Cerebellar cortex (tissue), 1 donor: ENCODE measurements at places on chromosomes 4 and X.

- no peak for DNase-seq
These were observed 15.6 kb upstream of the TMEM131L start for GRCh38 chr4:153450544-153450917.

- DNase-seq: no peak
These were observed 35.9 kb upstream of the GUCY1B1 start for GRCh38 chr4:155722816-155723499.

DNA sequence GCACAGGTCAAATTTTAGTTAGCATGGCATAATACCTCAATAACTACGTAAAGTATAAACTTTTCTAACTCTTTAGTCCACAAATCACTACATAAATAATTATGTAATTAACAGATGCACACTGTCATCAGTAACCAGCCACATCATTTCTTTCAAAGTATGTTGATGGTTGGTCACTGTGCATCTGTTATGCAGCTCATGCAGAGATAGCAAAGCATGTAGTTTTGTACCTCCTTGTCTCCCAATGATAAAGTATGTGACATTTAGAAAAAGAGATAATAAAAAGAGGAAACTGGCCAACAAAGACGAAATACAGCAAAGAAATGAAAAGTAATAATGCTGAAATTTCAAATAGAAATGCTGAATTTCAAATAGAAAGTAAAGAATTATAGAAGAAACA, 2.9 kb downstream of the LAMTOR3 start:
- DNase-seq: no peak

DNA sequence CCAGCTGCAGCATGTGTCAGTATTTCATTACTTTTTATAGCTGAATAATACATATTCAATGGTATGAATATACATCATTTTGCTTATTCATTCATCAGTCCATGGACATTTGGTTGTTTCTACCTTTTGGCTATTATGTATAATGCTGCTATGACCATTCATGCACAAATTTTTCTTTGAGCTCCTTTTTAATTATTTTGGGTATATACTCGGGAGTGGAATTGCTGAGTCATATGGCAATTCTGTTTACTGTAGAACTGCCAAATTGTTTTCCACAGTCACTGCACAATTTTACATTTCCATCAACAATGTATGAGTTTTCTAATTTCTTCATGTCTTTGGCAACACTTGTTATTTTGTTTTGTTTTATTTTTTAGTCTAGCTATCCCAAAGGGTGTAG, 405.9 kb upstream of the PITX2 start:
- DNase-seq: no peak

DNA sequence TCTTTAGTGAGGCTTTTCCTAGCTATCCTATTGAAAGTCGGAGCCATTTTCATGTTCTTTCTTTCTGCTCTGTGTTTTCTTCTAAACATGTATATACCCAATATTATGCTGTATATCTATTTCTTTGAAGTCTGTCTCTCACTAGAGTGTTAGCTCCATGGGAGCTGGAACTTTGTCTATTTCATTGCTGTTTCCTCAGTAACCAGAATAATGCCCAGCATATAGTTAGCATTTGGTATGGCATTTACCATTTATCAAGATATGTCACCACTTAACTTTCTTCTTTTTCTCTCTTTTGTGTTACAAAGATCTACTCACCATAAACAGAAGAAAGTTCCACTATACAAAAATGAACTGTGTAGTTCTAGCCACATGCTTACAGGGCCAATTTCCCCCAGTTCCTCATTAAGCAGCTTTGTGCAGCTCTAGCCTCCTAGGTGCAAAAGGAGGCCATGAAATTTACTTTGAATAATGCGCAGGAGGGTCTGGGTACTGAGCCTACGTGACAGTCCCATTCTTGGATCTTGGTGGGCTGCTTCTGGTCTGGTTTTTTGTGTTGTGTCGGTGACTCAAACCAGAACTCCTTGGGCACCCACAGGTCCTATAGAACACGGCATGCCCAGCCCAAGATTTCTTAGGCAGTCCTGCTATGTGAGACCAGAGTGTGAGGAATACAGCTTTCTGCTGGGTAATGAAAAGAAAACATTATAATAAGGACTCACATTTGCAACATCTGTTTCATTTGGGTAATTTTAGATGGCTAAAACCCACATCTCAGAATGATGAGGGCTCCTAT, 302.3 kb upstream of the IGFBP7 start:
- DNase-seq: no peak

GRCh38 chr4:23290656-23291055, 597.9 kb downstream of the GBA3 start:
- no peak for DNase-seq

GRCh38 chr4:151114986-151115385, 15.6 kb downstream of the RPS3A start:
- DNase-seq: no peak

DNA sequence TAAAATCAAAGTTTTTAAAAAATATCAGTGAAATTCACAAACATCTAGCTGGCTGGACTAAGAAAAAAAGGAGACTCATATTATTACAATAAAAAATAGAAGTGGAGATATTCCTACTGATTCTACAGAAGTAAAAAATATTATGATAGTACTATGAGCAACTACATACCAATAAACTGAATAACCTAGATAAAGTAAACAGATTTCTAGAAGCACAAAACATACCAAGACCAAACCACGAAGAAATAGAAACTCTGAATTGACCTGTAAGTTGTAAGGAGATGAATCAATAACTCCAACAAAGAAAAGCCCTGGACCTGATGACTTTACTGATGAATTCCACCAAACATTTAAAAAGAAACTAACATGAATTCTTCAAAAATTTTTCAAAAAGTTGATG, 867.3 kb downstream of the PCDH18 start:
- DNase-seq: no peak

- DNase-seq: no peak
These were observed 390.0 kb downstream of the GRXCR1 start for GRCh38 chr4:43282534-43282933.

- no peak for DNase-seq
These were observed 163.6 kb downstream of the ZNF674 start for GRCh38 chrX:46381630-46382029.

DNA sequence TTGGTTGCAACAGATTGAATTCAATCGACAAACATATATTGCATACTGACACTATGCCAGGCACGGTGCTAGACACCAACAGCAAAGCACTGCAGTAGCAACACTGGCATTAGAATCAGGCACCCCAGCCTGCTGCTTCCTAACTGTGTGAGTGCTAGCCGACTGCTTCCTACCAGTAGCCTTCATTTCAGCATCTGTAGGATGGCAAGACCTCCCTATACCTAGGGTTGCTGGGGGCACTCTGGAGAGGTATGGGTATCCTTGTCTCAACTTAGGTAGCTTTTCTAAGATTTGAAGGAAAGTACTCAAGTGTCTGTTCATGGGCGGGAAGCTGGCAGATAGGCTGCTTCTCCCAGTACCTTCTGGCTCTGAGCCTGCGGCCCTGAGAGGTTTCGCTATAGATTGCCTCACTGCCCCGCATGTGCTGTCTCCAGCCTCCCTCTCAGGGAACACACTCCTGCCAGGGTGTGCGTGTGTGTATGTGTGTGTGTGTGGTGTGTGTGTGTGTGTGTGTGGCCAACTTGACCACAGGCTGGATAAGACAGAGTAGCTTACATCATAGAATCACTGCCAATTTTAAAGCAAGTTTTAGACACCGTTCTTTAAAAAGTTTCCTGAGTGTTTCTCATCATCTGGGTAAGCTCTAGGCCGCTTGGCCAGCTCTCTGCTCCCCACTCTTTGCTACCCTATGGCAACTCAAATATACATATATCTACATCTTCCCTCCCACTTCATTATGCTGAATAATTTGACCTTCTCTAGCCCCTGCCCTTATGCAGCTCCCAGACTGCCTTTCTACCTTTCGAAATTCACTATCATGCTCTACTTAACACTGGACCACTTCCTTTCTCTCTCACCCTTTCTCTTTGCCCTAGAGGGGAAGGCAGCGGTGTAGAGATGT, 97.0 kb upstream of the PJA1 start:
- no peak for DNase-seq

GRCh38 chr4:185903205-185903604, 91.2 kb upstream of the SORBS2 start:
- no peak for DNase-seq

DNA sequence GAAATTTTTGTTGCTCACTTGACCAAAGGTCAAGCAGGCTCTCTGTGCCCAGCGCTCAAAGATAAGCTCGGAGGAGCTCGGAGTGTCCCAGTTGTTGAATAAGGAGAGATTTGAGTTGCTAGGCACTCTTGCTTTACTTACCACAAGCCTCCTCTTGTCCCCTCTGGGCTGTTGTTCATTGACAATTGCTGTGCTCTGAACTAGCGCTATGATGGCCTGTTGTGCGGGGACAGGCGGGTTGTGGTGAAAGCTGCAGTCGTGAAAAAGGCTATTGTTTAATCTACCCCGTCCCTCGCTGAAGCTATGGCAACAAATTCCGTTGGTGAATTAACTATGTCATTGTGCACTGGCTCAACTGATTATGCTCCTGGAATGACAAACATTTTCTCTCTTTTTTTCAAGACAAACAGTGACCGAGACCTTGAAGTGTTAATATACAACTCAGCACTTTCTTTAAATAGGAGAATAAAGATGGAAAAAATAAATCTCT, 21.0 kb upstream of the POLA1 start:
- no peak for DNase-seq

DNA sequence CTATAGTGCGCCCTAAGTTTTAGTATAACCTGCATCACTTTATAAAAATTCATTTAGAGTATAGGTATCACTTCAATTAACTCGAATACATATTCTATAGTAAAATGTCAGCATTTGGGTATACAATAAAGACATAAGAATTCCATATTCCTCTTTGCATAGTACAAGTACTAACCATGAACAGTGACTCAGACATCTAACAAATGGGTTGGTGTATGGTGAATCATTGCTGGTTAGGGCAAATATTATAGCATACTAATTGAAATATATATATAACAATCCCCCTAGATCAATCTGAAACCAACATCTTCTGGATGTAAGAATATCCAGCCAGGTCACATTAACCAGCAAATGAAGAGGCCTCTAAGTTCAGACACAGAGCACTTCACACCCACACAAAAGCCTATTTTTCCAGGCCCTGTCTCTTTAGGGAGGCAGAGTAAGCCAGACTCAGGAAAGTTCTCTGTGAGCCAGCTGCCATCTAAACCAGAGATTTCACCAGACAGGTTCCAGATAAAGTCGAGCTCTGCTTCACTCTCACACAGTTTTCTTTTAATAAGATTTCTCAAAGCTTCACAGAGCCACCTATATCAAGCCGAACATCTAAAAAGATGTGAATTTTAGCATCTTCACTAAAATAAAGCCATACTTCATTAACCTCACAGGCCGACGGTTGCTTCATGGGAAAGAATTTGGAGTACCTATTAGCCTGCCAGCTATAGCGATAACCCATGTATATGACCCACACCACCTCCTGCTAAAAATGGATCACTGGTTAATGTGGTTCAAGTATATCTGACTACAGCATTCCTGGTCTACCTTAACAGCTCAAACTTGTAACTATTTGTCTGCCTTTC, 200.0 kb upstream of the FTHL17 start:
- no peak for DNase-seq

DNA sequence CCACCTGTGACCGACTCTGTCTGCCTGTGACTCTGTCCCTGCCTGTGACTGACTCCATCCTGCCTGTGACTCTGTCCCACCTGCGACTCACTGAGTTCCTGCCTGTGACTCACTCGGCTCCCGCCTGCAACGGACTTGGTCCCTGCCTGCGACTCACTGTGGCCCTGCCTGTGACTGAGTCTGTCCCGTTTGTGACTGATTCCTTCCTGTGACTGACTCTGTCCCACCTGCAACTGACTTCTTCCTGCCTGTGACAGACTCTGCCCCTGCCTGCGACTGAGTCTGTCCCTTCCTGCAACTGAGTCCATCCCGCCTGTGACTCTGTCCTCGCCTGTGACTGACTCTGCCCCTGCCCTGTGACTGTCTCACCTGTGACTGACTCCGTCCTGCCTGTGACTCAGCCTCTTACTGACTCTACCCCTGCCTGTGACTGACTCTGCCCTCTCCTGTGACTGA, 9.6 kb upstream of the UVSSA start:
- DNase-seq: no peak

GRCh38 chr4:29805245-29805644, 914.9 kb upstream of the PCDH7 start:
- DNase-seq: no peak

DNA sequence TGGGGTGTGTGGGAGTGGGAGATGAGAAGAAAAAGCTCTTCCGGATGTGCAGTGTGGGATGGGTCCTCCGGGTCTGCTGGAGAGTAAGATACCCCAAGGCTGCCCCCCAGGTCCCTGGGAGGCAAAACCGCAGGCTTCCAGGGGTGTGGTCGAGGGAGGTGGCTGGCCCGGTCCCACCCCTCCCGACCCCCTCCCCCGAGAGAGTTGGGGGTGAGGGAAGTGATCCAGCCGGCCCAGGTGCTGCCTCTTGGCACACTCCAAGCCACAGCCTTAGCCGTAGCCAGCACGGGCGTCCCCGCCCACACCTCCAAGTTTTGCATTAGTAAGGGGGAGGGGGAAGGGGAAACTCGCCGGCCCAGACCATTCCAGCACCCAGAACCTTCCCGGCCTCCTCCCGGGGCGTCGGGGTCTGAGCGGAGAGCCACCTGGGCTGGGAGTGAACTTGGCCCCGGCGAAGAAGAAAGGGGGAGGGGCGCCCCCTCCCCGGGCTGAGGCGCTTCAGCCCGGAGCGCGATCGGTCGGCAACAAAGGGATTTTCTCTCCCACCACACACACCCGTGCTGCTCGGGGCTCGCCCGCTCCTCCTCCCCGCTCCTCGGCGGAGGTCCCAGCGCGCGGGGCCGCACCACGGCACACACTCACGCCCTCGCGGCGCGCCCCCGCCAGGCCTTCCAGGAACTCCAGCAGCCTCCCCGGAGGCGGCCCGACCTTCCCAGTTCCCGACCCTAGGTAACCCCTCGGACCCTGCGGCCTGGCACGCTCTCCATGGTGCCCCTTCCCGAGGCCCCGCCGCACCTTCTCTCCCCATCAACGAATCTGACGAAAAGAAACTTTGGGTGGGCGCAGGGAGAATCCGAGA, 14.4 kb downstream of the BCOR start:
- no peak for DNase-seq

DNA sequence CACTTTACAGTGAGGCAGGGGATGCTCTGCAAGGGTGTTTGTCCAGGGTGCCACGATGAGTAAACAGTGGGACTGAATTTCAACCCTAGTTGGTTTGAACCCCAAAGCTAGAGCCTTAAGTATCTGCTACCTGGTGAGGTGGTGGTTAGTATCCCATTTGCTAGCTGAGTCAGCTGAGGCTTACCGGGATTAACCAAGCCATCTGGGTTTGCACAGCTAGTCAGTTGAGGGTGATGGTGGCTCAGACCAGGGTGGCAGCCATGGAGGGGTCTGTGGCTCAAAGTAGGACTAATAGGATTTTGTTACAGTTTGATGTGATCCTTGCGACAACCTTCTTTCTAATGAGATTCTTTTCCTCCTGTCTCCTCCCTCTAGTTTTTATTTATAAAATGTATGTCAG, 1.9 kb downstream of the EVC start:
- DNase-seq: no peak
